ENCODE measurements at places on chromosomes 1 and 21.

GRCh38 chr21:34559089-34559631, 47.1 kb upstream of the KCNE1 start:
- DNase-seq = no peak

- DNase-seq = no peak
Observed at GRCh38 chr21:20802201-20802600, 196.0 kb upstream of the NCAM2 start.

DNA sequence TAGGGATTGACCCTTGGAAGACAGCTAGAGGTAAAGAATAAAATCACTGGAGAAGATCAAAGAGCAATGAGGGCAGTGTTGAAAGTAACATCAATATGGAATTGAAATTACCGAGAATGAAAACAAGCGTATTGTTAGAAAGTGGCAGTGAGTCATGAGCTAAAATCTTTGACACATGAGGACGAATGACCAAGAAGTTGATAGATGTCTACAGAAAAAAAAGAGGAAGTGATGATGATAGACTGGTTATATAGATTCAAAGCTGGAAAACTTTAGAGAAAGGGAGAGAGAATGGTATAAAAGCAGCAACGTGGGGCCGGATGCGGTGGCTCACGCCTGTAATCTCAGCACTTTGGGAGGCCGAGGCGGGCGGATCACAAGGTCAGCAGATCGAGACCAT, 12.5 kb upstream of the DNM3 start:
- DNase-seq = no peak

- DNase-seq = peak; percentile 46
Observed at GRCh38 chr1:151196292-151196800, 2.0 kb upstream of the PIP5K1A start.
